Activated T-helper 1 cell treated with Interleukin-2 at 50 U/mL for 16 hours (primary cell): ENCODE measurements at places on chromosomes 6 and 20.

- DNase-seq = no peak
Observed at GRCh38 chr6:66376001-66376400, 669.0 kb upstream of the EYS start.

- DNase-seq = no peak
Observed at GRCh38 chr20:46129955-46130481, 11.9 kb downstream of the CD40 start.

- no peak for DNase-seq
Observed at GRCh38 chr6:36545767-36546307, 1.4 kb downstream of the STK38 start.

DNA sequence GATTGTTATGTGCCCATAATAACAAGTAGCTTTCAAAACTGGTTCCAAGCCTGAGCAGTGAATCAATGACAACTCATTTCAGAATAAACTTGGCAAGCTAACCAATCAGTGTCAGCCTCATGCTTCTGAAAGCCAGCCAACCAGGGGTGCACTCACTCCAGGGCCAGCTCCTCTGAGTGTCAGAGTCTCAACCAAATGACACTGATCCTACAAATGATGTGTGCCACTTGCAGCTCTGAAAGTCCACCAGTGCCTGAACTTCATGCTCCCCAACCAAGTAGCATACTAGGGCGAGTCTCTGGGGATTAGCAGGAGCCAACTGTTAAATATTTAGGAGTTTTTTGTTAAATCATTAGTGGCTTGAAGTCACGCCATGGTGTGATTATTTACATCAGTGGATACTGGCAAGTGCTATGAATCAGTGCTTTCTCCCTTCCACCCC is 4.5 kb downstream of the IYD start:
- DNase-seq = no peak
